ENCODE measurements at places on chromosomes 1 and 21. TPM values are rescaled to one million over a fixed set of nuclear protein-coding genes. Genes with fewer than 3 reads are reported as not detected.

PRPF38A gene
- total RNA-seq = 5.2 TPM

PRDM16 gene
- total RNA-seq = not detected

SUSD4 gene
- 0.47 TPM for total RNA-seq

GBP6 gene
- 0.61 TPM for total RNA-seq
